ENCODE measurements at places on chromosomes 3 and 15.

DNA sequence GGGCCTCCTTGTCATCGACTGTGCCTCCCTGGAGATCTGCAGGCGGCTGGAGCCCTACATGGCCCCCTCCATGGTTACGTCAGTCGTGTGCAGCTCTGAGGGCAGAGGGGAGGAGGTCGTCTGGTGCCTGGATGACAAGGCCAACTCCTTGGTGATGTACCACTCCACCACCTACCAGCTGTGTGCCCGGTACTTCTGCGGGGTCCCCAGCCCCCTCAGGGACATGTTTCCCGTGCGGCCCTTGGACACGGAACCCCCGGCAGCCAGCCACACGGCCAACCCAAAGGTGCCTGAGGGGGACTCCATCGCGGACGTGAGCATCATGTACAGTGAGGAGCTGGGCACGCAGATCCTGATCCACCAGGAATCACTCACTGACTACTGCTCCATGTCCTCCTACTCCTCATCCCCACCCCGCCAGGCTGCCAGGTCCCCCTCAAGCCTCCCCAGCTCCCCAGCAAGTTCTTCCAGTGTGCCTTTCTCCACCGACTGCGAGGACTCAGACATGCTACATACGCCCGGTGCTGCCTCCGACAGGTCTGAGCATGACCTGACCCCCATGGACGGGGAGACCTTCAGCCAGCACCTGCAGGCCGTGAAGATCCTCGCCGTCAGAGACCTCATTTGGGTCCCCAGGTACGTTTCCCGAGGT is 146.5 kb downstream of the LRRK1 start:
- DNase-seq = no peak

DNA sequence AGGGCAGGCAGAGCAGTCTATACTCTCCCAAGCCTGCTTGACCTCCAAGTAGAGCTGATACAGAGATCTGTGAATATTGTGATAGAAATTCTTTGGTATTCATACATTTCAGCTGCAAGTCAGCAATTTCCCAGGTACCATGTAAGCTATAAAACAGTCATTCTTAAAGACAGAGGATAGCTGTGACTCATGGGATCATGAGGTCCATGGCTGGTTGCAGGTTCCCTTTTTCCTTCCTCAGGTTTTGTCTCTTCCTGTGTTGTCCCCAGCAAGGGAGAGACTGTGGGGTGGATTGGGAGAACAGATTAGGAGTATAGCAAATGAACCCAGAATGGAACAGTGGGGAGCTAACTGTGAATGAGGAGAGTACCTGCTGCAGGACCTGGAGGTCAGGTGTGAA is 5.4 kb upstream of the P4HTM start:
- DNase-seq = no peak

DNA sequence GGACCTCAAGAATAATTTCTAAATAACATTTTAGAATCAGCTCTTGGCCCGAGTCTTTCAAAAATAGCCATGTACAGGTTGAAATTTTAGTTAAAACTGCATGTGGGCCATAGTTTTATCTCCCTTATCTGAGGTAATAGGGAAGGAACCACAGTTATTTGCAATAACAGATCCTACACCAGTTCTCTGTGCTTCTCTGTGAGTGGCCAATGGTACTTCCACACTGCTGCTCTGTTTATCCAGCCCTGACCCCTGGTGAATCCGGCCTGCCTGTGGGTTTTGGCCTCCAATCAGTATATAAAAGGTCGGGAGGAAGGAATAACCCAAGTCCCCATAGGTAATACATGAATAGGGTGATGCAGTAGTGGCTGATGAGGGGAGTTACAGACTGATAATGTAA is 48.0 kb upstream of the TNIK start:
- DNase-seq = no peak

- DNase-seq = no peak
Measured at GRCh38 chr15:22811640-22812039, 25.2 kb downstream of the NIPA1 start.

GRCh38 chr3:182046166-182046764 is 334.5 kb downstream of the SOX2 start:
- DNase-seq = no peak

DNA sequence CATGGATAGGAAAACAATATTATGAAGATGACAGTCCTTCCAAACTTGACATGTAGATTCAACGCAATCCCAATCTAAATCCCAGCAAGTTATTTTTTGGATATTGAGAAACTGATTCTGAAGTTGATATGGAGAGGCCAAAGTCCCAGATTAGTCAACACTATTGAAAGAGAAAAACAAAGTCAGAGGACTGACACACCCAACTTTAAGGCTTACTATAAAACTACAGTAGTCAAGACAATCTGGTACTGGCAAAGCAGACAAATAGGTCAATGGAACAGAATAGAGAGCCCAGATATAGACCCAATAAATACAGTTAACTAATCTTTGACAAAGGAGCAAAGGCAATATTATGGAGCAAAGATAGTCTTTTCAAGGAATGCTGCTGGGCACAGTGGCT is 119.2 kb upstream of the ASB14 start:
- DNase-seq = no peak

DNA sequence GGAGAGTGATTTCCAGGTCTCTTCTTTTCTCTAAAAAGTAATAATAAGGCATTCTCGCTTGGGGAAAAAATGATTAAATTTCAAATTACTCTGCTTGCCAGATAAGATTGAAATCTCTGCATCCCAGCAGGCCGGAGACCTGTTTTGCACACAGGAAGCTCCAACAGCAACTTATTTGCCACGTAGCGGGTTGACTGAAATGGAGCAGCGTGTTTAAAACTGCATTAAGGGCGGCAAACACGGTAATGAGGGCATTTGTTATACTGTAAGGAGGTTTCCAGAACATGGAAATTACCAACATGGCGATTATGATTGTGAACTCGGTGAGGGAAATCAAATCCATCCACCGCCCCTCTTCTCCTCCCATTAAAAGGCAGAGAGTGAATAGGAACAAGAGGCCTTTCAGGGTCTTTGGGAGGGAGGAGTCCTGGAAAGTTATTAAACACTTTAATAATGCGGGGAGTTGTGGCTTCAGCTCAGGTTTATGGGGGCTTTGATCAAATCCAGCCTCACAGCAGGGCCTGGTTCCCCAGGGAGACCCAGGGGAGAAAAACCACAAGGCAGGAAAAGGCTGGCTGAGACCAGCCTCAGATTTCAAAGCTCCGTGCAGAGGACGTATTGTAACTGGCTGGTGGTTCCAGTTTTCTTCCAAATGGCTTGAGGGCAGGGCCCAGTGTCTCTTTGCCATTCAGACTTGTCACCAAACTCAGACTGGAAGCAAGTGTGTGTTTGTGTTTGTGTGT is 242.3 kb downstream of the TLE3 start:
- no peak for DNase-seq

DNA sequence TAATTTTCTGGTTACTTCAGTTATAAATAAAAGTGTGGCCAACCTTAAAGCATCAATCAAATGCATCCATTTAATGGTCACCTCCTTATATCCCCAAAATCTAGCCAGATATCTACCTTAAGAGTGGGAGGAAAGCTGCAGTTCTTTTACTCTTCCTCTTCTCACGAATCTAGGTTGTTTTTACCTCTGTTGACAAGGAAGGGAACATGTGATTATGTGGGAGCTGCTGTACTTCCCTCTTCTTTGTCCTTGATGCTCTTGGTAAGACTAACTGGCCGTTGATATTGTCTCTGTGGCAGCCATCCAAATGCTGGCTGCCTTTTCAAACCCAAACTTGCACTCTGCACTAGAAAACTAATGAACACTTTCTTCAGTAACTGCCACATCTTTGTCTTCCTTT is 275.3 kb upstream of the CADM2 start:
- DNase-seq = no peak

DNA sequence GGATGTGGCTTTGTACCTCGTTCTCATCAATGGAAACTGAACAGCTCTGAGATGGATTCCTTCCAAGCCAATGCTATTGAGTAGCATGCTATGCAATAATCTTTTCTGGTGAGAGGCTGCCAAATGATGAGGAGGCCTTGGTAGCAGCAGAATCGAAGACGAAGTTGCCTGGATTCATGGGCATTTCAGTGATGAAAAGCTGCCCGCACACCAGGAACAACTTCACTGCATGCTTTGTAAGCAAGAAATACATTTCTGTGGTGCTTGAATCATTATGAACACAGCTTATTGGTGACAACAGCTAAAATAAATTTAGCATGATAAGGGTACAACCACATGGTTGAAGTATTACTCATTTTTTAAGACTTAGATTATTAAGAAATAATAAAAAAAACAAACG is 246.8 kb upstream of the ROBO1 start:
- no peak for DNase-seq

- DNase-seq = no peak
Measured at GRCh38 chr3:30894521-30895251, at the start of gene GADL1. Gene GADL1 (minus strand): TSS chr3:30894661. CDS start chr3:30894614, 47 bp downstream.

DNA sequence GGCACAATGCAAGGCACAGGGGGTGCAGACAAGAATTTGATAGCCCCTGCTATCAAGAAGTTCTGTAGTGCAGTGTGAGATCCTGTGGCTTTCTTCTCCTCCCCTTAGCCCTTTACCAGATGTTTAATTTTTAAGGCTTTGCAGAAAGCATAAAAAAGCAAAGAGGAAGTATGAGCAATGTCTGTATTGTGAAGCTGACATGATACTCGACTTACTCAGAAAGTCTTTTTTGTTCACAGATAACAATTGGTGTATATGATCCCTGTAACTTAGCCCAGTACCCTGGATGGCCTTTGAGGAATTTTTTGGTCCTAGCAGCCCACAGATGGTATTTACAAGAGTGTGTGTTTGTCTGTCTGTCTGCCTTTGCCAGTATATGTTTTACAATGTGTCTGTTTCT is 58.9 kb downstream of the ATG7 start:
- no peak for DNase-seq

DNA sequence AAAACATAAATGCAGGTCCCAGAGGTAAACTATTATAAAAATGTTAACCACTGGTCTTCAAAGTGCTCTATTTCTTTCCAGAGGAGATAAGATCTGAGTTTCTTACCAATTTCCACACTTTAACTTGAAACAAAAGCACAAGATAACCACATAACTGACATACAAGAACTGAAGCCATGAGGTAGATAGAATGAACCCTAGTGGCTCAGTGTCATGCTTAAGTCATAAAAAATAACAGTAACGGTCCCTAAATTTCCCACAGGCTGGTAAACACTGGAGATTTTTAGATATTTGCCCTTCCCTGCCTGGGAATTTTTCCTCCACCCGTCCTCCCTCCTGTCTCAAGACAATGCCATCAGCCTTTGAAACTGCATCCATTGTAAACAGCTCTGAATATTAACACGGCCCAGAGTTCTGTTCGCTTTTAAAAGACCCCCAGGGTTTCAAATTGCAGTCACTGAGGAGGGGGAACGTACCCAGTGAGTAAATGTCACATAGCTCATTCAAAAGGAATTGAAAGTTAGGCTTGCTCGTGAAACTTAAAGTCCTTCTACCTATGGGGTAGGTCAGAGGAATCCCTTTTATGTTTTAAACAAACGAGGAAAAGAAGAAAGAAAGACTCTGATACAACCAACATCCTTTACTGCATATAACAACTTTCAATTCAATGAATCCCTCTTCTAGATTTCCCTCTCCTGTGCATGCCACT is 5.7 kb downstream of the LRIG1 start:
- DNase-seq = no peak
